Esophagus squamous epithelium (tissue), 5 donors: ENCODE measurements at places on chromosomes 11 and 22.

GRCh38 chr11:133816146-133816870 lies 29.0 kb downstream of the SPATA19 start:
- no peak for DNase-seq

GRCh38 chr11:57085611-57086010 lies 96.1 kb upstream of the LRRC55 start:
- no peak for DNase-seq

DNA sequence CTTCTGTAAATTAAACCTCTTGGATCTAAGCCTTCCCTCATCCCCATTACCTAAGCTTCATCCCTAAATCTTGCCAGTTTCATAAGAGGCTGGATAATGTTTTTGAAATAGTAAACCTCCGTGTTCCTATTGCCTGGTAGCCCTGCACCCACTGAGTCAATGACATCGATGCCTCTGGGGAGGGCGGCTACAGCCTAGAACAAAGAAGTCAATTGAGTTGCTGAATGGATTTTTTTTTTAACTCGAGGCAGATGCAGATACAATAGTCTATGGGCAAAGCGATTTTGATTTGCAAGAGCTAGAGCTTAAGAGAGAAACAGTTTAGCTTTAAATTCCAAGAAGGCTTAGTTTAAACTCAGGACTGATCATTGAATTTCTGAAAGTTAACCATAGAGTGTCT lies 121.3 kb downstream of the NECTIN1 start:
- no peak for DNase-seq

DNA sequence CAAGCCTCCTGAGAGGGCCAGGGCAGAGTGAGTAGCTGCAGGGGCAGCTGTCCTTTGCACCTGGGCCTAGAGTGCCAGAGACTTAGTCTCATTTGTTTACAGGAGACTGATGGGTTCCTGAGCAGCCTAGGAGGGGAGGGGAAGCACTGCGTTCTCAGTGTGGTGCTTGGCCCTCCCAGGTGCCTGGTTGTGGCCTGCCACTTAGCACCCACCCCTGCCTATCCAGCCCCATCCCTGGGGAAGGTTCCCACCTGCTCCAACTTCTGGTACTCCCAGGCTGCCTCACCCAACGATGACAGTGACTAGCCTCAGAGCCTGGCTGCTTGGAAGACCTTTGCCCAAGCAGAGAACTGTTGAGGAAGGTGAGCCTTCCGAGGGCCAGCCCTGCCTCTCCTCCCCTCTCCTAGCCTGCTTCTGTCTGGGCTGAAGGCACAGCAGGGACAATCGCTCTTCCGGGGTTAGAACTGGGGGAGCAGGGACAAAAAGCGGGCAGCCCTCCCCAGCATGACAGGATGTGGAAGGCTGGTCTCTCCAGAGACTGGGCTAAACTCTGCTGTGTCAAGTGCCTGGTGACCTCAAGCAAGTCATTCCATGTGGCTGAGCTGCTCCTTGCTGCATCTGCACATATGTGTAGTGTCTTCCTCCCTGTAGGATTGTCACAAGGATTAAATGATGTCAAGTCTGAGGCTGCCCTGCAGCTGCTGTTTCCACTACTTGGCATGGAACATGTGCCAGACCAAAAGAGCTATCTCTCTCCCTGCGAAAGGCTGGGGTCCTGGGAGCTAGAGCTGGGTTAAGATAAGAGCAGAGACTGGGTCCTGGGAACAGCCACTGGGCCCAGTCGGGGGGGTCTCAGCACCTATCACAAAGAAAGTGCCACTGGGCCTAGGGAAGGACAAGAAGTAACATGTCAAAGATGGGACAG lies 9.9 kb downstream of the KCNQ1OT1 start:
- DNase-seq: no peak

DNA sequence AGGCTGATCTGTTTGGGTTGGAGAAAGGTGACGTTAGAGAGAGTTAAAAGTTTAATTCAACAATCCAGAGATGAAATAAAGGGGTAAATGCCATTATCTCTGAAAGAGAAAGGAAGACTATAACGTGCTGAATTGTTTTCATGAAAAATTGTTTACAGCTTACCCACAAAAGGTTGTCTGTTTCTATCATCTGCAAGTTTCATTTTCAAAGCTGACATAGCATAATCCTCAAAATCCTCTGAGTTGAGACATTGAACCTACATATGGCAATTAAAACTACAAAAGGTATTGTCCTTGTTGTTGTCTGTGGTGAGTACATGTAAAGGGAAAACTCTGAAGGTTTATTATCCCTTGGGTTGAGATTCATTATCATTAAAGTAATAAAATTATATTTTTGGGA lies 569.9 kb downstream of the LUZP2 start:
- DNase-seq: no peak

DNA sequence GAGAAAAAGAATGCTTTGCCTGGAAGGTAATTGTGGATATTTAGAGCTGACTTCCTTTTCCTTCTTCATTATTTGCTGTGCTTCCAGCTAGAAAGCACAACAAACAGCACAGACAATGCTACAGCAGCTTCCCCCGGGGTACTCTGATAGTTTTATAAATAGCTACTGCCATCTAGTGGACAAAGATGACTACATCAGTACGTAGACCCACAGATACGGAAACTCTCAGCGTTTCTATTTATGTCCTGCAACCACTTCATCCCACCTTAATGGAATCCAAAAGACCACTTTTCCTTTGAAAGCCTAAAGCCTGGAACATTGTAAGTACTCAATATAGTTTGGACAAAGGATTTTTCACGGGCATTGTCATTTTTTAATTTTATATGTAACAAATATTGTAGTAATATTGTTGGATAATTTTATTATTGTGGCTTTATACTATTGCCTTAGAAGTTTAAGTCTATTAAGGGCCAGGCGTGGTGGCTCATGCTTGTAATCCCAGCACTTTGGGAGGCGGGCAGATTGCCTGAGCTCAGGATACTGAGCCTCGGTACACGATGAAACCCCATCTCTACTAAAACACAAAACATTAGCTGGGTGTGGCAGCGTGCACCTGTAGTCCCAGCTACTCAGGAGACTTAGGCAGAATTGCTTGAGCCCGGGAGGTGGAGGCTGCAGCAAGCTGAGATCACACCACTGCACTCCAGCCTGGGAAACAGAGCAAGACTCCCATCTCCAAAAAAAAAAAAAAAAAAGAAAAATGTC lies 7.5 kb downstream of the HSPA8 start:
- no peak for DNase-seq

DNA sequence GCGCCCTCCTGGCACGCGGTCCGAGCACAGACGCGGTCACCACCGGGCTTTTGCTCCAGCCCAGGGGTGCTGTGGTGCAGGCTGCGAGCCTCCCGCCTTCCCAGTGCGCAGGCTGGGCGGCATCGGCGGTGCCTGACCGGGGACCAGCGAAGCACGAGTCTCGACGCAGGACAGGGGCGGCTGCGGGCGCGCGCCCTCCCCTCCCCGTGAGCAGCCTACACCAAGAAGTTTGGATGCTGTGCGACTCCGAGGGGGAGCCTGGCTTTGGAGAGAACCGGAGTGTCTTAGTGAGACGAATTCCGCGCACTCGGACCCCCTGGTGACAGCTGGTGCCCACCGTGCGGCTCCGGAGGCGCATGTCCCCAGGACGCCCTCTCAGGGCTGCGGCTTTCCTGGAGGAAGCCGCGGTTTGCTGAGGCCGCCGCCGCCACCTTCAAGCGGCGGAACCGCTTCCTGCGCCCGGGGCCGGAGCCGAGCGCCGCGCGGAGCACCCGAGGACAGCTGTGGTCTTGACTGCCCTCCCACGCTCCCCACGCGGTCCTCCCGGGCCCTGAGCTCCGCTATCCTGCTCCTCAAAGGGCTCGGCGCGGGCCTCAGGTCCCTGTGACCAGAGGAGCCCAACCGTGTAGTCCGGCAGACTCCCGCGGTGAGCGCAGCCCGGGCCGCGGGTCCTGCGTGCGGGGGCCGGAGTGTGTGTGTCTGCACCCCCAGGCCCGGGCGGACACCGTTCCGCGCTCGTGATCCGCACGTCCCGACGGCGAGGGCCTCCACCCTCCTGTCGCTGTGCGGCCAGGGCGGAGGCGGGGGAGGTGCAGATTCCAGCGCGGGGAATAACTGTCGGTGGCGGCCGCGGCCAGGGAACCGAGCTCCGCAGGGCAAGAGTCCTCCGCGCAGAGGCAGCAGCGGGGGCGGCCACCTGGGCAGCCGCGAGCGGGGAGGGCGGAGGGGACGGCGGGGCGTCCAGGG lies 1.7 kb downstream of the FGF3 start:
- no peak for DNase-seq

DNA sequence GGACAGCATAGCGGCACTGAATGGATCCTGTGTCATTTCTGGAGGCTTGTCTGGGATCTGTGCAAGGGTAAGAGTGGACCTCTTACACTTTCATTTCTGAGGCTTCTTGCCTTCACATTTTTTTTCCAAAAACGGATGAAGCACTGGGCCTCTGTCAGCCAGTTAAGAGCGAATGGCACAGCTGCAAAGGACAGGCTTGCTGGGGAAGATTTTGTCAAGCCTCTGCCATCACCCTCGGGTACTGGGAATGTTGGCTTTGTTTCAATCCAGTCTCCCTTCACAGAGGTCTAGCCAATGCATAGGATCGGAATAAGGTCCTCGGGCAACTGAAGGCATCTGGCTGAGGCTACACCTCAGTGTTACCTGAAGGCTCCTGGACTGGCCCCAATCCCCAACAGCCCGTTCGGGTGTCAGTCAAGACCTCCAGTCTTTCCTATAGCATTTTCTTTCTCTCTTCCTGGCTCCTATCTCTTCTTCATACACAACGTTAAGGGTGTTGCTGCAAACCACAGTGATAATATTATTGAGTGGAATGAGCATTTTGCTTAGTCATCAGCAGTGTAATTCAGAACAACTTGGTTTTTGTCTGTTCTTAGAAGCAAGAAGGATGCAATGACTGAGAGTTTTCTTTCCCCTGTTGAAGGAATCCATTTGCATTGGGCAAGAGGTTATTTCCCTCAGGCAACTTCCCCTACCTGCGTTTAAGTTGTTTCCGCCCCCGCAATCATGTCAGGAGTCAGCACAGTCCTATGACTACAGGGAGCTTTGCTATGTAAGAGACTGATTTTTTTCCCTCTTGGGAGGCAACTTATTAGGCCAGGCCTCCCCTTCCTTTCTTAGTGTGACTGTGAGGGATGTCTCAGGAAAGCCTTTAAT lies 22.8 kb downstream of the NPAT start:
- no peak for DNase-seq

GRCh38 chr22:19878461-19879245 lies 24.0 kb upstream of the GNB1L start:
- DNase-seq: no peak

DNA sequence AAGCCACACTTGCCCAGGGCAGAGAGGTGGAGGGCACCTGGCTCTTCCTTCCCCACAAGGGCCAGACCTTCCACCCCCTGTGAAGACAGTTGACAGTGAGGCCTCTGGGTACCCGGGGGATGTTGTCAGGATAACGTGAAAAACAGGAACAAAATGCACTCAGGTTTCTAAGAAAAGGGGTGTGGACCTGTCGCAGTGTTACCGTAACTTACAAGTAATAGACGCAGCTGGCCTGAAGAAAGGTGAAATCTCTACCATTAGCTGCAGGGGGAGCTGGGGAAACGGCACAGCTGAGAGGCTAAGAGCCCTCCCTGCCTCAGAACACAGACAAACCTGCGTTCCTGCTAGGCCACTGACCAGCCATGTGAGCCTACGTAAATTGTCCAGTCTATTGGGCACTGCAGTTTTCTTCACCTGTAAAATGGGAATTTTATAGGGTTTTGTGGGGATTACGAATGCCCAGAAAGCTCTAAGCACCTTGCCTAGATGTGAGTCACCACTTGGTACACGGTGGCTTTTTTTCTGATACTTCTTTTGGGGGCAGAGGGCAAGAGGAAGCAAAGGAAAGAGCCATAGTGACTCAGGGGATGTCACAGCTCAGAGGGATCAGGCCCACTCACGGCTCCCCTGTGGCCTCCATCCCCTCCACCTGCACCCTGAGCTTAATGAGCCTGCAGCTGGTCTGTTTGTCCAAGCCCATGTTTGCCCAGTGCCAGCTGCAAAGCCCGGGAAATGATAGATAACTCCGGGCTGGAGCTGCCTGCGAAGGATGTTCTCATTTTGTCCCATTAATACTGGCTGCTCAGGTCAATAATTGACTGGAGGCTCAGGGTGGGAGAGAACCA lies 18.4 kb upstream of the CABP7 start:
- DNase-seq: no peak

DNA sequence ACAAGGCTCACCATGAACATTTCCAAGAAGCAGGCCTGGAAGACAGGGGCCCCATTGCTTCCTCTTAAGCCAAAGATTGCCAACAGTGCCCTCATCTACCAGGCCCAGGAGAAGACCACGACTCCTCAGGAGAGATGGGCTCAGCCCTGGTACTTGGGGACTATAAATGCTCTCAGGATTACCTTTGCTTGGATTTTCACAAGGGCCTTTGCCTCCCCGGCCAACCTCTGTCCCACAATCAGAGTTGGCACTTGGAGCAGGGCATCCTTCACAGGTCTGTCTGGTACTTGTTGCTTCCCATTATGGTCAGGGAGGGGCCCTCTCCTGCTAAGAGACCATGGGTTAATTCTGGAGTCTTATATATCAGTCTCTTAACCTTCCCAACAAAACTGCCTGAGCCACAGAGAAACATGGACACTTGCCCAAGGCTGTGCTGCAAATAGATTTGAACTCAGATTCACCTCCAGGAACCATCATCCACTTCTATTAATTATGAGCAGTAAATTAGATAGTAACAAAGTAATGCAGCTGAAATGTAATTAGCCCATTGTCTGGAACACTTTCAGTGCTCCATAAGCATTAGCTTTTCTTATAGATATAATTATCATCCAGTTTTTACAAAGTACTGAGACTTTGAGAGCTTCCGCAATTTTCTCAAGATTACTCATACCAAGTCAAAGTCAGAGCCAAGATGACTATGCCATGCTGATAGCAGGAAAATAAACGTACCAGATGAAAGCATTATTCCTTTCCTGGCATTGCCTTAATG lies 33.5 kb downstream of the POU2AF3 start:
- no peak for DNase-seq

GRCh38 chr11:86119077-86119476 lies 50.2 kb upstream of the PICALM start:
- DNase-seq: no peak

GRCh38 chr11:17770048-17770652 lies 35.6 kb downstream of the KCNC1 start:
- DNase-seq: no peak

- DNase-seq: no peak
Observed at GRCh38 chr11:19769820-19770219, 57.2 kb downstream of the NAV2 start.

DNA sequence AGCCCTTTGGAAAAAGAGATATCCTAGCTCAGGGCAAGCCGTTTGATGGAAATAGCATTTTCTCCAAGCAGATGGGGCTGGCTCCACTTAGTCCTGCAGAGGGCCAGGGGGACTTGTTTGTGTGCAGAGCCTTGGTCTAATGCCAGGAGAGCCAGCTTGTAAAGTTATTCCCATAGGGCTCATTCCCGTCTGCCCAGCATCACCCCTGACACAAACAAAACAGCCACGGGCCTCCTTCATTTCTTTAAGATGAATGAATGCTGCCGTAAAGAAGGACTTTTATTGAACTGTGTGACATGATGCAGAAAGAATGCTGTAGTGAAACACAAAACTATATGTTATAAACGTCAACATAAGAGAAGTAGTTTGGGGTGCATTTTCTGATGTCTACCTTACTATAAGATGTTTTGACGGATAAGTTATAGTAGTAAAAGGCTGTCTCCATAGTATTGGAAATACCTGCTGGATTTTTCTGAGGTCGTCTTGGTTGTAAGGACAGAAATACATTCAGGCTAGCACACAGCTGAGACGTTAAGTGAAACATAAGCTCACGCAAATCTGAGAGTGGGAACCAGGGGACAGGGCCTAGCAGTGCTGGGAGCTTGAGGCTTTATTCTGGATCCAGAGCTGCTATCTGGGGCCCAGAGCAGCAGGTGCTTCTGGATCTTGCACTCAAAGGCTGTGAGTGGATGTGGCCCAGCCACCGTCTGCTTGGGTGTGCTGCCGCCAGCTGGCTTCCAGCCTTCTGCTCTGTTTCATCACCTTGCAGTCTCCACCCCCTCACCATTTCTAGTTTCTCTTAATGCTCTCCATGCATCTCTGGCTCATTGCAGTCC lies 53.3 kb downstream of the NCAM1 start:
- no peak for DNase-seq
